ENCODE measurements at places on chromosomes 6 and 20. TPM values are rescaled to one million over a fixed set of nuclear protein-coding genes. Genes with fewer than 3 reads are reported as not detected.
A peak's percentile ranks its signal among the peaks of the same experiment; 100 is the strongest.

SLX4IP gene
- 1.6 TPM for polyA plus RNA-seq

LINC00237 gene
- not detected for polyA plus RNA-seq

KHDC1 gene
- polyA plus RNA-seq: 4.3 TPM

IYD gene
- polyA plus RNA-seq: not detected

GLP1R gene
- polyA plus RNA-seq: not detected

SAMD3 gene
- polyA plus RNA-seq: 275 TPM

RIPOR2 gene
- polyA plus RNA-seq: 334 TPM

- peak; percentile 56 for DNase-seq
Observed at GRCh38 chr20:38776363-38776762, 28.1 kb downstream of the ACTR5 start.

GRCh38 chr20:37228656-37229055 is 33.0 kb downstream of the GHRH start:
- DNase-seq: no peak

- no peak for DNase-seq
Observed at GRCh38 chr20:63538204-63539091, 1.3 kb upstream of the PTK6 start.

GRCh38 chr6:75418233-75418632 is 75.4 kb downstream of the FILIP1 start:
- DNase-seq: no peak

GRCh38 chr6:97864826-97865225 is 581.8 kb upstream of the MMS22L start:
- DNase-seq: no peak

- no peak for DNase-seq
Observed at GRCh38 chr20:50895111-50895830, 36.0 kb downstream of the ADNP start.
